ENCODE measurements at places on chromosomes 1 and 21. TPM values are rescaled to one million over a fixed set of nuclear protein-coding genes. Genes with fewer than 3 reads are reported as not detected.

DNA sequence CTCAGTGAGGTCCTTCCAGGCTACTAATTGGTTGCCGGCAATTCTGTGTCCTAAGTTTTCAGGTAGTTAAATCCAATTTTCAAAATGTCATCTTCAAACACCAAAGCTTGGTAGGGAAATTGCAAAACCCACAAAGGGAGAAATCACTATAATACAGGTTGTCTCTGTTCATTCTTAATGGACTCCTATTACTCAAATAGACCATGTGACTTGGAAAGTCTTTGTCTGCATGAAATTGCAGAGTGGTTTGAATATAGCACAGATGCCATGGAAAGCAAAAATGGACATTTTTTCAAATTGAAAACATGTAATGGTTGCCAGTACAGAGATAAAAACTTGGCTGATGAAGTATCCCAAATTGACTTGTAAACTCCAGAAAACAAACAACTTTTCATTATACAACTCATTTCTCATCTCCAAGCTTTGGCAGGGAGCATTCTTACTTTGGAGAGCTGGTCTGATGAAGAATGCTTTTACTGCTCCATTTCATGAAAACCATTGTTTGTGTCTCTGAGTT, 169.5 kb upstream of the PKN2 start:
- no peak for DNase-seq

GRCh38 chr1:204619721-204620120, 65.8 kb downstream of the LRRN2 start:
- DNase-seq, result no peak

DNA sequence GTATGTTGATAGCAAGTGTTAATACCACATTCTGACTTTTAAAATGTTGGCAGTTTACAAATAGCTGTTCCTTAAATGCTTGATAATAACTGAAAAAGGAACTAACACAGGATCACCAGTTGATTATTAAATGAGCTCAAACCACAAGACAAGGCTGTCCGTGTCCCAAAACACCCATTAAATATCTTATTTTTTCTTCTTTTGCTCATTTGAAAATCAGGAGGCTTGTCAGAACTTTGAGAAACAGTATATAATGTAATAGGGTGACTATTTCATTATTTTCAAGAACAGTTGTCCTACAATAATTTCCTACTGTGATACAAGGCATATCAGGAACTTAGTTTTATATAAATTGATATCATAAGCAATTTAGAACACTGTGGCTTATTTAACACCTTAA, 2.7 kb downstream of the CDKN2C start:
- DNase-seq, result no peak

GRCh38 chr1:111084999-111085398, 54.9 kb downstream of the DRAM2 start:
- DNase-seq, result no peak

GRCh38 chr1:192445839-192446489, 129.2 kb downstream of the RGS21 start:
- DNase-seq, result no peak

- DNase-seq, result no peak
These were observed 45.5 kb upstream of the VANGL1 start for GRCh38 chr1:115596080-115596780.

DNA sequence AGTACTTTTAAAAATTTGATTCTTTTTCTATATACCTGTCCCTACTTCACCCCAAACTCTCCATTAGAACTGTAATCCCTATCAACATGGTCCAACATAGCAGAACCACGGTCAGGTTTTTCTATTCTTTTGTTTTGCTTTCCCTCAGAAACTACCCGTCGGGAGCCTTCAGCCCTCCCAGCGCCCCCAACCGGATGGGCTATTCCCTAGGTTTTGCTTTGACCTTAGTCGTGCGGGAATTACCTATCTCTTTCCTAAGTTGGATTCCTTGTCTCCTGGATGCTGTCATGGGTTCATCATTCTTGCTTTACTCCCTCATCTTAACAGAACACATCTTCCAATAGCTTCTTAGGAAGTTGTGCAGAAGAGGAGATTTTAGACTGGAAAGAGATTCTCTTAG, 97.5 kb upstream of the LBR start:
- no peak for DNase-seq

DNA sequence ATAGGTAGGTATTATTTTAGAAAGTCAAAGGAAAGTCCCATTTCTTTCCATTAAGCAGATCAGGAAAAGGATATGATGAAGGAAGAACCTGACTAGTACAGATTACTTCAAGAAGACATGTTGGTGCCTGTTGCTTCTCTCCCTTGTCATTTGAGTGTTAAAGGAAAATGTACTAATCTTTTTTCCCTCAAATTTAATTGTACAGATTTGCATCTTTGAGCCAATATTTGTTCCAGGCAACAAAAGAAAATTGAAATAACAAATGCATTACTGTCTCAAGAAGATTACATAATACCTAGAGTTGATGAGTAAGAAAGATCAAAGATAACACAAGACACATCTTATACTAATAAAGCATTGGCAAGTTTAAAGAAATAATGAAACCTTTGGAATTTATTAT, 566.9 kb upstream of the ZP4 start:
- DNase-seq, result no peak

DNA sequence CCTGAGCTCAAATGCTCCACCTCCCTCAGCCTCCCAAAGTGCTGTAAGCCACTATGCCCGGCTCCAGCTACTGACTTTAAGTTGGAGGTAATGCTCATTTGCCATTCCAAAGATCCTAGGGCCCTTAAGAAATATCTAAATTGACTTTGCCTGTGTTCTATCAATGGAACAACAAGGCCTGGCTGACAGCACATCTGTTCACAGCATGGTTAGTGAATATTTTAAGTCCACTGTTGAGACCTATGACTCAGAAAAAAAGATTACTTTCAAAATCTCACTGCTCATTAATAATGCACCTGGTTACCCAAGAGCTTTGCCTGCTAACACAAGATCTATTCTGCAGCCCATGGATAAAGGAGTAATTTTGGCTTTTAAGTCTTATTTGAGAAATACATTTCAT, 3.5 kb upstream of the SSX2IP start:
- DNase-seq, result no peak

GRCh38 chr21:26777166-26777565, 68.0 kb downstream of the ADAMTS1 start:
- no peak for DNase-seq

DNA sequence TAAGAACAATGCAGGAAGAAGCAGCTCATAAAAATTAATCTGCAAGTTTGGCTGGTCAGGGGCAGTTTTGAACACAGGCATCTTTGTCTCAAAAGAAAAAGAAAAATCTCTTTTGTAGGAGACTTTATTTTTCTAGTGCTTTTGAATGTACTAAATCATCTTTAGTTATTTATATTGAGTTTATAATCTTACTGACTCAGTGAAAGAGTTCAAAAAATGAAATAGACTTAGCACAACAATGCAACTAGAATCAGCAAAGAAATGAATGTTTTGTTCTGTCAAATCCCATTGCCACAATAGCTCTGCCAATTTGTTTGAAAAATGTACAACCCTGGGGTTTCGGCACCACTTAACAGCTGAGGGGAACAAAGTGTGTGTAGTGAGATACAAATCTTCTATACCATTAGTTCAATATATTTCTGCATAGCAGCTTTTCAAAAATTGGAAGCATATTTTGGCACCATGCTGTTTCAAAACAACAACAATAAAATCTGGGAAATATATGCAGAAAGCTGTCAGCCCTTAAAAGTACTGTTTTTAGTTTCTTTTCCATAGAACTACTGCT, 1969.1 kb downstream of the MRPL39 start:
- DNase-seq, result no peak

DNA sequence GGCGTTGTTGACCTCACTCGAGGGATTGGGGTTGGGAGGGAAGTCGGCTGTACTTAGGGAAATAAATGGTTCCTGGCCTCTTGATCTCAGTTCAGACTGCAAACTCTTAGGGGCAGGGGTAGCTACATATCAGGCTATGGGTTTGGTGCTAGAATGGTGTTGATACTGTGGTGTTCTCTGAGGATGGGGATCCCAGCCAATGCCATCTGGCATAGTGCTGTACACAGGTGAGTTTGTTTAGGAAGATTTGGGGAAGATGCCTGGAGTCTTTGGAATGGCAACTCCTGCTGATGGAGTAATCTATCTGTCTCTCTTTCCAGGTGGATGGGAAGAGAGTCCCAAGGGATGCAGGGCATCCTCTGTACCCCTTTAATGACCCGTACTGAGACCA, 14.3 kb upstream of the NASP start:
- DNase-seq, result no peak

- DNase-seq, result no peak
These were observed 475.6 kb upstream of the B3GALT2 start for GRCh38 chr1:193662030-193662429.

- DNase-seq, result no peak
These were observed 44.7 kb downstream of the KCNC4 start for GRCh38 chr1:110254604-110255391.

DNA sequence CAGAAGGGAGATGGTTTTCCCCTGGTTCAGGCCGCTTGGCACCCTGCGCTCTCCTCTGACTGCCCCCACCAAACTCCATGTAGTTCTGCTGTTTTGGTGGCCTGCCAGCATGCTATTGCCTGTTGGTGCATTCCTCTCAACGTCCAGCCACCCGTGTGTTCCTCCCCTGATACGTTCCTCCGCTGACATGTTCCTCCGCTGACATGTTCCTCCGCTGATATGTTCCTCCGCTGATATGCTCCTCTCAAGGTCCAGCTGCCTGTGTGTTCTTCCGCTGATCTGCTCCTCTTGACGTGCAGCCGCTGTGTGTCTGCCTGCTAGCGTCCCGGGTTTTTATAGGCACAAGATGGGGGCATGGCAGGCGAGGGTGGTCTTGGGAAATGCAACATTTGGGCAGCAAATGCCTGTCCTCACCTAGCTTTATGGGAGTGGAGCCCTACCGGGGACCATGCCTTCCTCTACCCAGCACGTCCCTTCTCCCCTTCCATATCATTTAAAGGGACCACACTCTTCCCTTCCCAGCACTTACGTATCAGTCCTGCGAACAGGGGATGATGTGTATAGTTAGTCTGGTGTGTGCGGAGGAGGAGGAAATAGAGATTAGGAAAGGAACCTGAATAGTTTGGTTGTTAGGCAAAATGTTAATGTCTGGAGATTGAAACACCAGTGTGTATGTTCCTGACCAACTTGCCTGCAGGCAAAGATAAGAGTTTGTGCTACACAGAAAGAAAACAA, 40.6 kb upstream of the PLA2G5 start:
- no peak for DNase-seq

DNA sequence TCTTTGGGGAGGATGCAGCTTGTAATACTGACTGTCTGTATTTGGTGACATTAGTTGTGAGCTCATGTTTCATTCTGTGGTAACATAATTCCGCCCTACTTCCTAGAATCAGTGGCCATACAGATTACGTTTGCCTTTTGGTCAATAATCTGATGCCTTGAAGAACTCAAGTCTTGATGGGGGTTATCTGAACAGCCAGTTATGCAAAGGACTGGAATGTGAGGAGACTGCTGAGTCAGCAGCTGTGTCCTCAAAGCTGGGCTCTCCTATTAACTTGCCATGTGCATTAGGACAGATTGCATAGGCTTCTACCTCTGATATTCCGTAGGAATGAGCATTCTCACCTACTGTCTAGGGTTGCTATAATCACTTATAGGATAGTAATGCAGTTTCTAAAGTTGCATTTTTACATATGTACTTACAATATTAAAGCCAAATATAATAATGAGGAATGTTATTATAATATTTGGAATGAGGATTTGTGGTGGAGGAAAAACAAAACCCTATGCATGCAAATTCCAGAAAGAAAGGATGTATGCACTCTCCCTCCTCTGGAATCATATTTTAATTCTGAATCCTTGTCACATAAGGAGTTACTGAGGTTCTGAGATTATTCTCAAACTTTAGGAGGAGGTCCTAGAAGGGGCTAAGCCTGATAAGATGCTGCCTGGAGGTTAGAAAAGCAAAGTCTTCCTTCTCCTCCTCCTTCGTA, 116.0 kb downstream of the NOS1AP start:
- DNase-seq, result no peak

DNA sequence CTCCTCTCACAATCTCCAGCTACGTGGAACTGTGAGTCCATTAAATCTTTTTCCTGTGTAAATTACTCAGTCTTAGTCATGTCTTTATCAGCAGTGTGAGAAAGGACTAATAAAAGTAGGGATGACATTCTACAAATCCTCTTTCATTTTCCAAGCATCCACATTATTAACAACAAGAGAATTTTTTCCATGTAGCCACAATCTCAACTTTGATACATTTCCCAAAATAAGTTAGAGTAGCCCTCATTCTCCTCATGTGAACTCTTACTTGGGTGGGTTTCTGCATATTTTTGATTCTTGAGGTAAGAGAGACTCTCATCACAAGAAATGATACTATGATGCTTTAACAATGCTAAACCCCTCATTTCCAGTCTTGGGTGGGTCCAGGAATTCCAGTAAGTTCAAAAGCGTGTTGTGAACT, 52.8 kb downstream of the TNFSF18 start:
- DNase-seq, result no peak

GRCh38 chr1:67405473-67406245, 24.5 kb downstream of the SERBP1 start:
- no peak for DNase-seq

GRCh38 chr1:26831546-26832248, 5.2 kb downstream of the ZDHHC18 start:
- no peak for DNase-seq

GRCh38 chr1:1146596-1146995, 27.1 kb upstream of the TTLL10 start:
- DNase-seq, result no peak

DNA sequence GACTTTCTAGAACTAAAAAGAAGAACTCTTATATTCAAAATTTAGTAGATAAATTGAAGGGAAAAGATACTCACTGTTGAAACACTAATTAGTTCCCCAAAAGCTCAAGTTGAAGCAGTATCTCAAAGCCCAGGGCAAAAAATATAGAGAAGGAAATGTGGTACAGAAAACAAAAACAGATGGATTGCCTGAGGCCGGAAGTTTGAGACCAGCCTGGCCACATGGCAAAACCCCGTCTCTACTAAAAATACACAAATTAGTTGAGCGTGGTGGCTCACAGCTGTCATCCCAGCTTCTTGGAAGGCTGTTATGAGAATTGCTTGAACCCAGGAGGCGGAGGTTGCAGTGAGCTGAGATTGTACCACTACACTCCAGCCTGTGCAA, 36.0 kb downstream of the FAM177B start:
- no peak for DNase-seq

MCOLN2 gene
- not detected for polyA plus RNA-seq

TGFB2 gene
- 2.4 TPM for polyA plus RNA-seq

Data from SK-N-SH (cell line).